ENCODE measurements at places on chromosomes 16 and 17.

GRCh38 chr17:82034371-82035011, 3.0 kb downstream of the DCXR start:
- DNase-seq: no peak

DNA sequence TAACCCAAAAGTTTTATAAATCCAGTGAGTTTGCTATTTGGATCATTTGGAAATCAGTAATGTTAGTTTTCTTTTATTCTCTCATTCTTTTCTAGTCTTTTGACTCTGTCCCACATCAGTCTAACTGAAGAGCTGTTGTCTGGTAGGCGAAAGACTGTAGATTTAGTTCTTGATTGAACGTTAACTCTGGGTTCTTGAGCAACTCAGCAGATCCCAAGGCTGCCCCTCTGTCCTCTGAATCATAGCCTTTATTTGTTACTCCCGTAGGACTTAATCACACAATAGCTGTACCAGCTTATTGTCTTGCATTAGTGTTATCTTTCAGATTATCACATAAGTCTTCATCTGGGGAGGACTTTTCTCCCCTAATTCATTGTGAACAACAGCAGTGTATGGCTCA, 119.3 kb upstream of the TOM1L1 start:
- no peak for DNase-seq

- no peak for DNase-seq
Measured at GRCh38 chr17:40564195-40564882, 933 bp downstream of the CCR7 start.

GRCh38 chr17:79658811-79659207, 48.0 kb upstream of the RBFOX3 start:
- DNase-seq: no peak

DNA sequence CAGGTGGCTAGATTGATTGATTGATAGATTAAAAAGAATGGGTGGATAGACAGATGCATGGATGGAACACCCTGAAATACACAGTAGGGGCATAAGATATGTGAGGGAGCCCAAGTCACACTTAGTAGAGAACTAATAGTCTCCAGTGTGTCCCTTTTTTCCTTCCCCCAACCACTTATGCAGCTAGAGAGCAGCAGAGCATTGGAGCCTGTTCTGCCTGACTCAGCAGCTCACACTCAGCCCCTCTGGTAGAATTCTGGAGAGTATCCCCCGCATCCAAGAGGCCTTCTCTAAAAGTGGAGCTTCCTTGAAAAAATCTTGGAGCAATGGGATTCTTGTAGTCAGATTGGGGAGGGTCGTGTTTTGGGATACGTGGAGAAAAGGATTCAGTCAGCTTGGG, 20.5 kb upstream of the GPR139 start:
- no peak for DNase-seq

GRCh38 chr16:82037251-82037650, 2.2 kb downstream of the HSD17B2 start:
- DNase-seq: no peak

- DNase-seq: peak; percentile 89
Measured at GRCh38 chr17:35022536-35023063, 40.9 kb downstream of the RFFL start.

DNA sequence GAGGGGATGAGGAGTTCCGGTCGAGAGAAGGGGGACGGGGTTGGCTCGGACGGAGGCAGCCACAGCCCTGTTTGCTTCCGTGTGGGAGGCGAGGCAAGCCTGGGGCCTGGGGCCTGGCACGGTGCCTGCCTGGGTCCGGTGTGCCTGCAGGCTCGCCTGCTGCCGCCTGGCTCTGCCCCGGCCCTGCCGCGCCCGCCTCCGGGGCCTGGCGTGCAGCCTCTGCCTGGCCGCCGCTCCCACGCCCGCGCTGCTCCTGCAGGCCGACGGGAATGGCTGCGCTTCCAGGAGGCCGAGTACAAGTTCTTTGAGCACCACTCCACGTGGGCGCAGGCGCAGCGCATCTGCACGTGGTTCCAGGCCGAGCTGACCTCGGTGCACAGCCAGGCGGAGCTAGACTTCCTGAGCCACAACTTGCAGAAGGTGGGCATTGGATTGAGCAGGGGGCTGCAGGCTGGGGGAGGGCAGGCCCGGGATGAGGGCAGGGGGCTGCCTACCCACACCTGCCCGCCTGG, 53.1 kb downstream of the MRC2 start:
- no peak for DNase-seq

DNA sequence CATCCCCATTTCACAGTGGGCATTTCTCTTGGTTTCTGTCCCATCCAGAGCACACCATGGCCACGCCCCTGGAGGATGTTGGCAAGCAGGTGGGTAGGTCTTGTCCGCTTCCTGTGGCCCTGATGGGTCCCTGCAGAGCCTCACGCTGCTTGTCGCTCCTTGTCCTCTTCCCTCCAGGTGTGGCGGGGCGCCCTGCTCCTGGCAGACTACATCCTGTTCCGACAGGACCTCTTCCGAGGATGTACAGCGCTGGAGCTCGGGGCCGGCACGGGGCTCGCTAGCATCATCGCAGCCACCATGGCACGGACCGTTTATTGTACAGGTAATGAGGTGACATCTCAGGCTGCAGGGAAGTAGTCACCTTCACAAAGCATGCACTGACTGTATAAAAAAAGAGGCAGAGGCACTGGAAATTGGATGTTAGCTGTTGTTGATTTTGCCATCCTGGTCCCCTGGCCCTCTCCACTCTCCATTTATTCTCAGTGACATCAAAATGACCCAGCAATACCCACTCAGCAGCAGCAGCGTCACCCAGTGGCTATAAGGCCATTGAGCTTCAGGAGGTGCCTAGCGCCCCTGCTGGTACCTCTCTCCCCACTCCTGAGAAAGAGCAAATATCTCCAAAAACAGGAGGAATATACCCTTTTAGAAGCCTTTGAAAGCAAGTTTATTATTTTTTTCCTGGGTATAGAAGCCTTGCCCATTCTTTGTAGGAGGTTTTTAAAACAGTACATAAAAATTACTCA, 13.7 kb downstream of the METTL22 start:
- no peak for DNase-seq

DNA sequence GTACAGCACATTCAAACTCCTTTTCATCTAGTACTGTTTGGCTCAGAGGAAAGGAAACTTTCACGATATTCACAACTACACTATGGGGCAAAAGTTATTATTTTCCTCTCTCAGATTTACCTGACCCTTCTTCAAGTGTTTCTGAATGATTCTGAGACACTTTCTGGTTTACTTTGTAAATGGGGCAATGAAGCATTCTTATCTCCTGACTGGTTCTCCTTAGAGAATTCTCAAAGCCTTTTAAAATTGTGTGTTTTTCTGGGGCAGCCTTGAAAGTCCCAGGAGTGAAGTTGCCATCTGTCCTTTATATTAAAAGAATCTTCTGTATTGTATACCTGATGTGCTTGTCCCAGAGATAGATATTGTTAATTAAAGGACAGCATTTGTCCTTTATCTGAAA, 264.9 kb downstream of the FTO start:
- DNase-seq: no peak

- DNase-seq: no peak
Measured at GRCh38 chr17:79476074-79476652, 134.7 kb downstream of the RBFOX3 start.

- peak; percentile 36 for DNase-seq
Measured at GRCh38 chr17:70906808-70907207, 737.5 kb downstream of the KCNJ2 start.

- DNase-seq: no peak
Measured at GRCh38 chr17:44548376-44549230, 8.7 kb upstream of the FZD2 start.

GRCh38 chr17:75086496-75087181, 1.1 kb upstream of the SLC16A5 start:
- DNase-seq: no peak
